CD14-positive monocyte (primary cell): ENCODE measurements at places on chromosomes 12 and 14.

DNA sequence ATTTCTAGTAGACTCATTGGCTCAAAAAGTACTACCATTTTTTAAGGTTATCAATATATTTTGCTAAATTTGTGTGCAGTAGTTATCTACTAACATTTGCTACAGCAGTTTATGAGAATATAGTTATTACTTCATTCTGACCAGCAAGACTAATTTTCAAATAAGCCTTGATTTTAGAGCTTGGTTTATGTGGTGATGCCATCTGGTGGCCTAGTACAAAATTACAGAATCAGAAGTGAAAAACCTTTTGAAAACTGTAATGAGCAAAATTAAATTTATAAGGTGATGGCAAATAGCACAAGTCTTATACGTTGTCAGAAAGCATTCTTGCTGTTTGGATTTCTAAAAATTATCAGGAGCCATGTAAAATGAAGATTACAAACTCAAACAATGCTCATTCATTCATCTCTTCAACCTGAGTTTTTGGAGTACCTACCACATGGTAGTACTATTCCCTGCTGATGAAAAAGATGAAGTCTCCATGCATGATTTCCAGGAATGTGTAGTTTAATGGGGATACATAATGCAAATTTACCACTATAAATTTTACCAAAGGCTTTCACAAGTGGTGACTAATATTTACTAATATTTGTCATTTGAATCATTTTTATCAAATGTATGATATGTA lies 51.0 kb downstream of the MAGOHB start:
- H3K27ac ChIP-seq = no peak overlapping the region
- DNase-seq = peak; percentile 44
- no peaks in the 10 kb centered on the region for H3K36me3 ChIP-seq
- H3K27me3 ChIP-seq = no peaks in the 10 kb centered on the region

GRCh38 chr14:95887351-95887750 lies 10.7 kb downstream of the TUNAR start:
- H3K4me1 ChIP-seq = no peaks in the 10 kb centered on the region
- no peak for DNase-seq
- H3K27me3 ChIP-seq = no peaks in the 10 kb centered on the region
- no peak overlapping the region for H3K27ac ChIP-seq
- no peak overlapping the region for H3K4me3 ChIP-seq

GRCh38 chr14:100421756-100422470 lies 98.8 kb downstream of the SLC25A47 start:
- peaks cover 15% of the 10 kb centered on the region for H3K4me1 ChIP-seq
- no peak overlapping the region for H3K27ac ChIP-seq
- H3K4me3 ChIP-seq = no peak overlapping the region
- H3K27me3 ChIP-seq = no peaks in the 10 kb centered on the region
- H3K36me3 ChIP-seq = no peaks in the 10 kb centered on the region

DNA sequence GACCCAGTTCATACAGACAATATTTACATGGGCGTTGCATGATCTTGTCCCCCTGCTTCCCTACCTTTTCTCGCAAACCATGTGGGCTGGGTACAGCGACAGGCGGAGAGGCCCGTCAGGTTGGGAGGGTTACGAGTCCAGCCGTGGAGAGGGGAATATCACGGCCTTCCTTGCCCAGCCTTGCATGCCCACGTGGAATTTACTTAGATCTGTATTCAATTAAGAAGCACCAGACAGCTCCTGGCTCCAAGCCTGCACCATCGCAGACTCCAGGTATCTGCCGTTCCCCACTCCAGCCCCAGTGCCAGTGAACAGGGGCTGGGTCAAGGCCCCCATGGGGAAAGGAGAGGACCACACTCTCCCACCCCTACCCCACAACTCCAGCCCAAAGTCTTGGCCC lies 29.8 kb downstream of the BCL11B start:
- H3K36me3 ChIP-seq = no peaks in the 10 kb centered on the region
- H3K4me1 ChIP-seq = no peaks in the 10 kb centered on the region
- DNase-seq = no peak
- H3K27me3 ChIP-seq = peaks cover 62% of the 10 kb centered on the region
- H3K4me3 ChIP-seq = no peak overlapping the region

DNA sequence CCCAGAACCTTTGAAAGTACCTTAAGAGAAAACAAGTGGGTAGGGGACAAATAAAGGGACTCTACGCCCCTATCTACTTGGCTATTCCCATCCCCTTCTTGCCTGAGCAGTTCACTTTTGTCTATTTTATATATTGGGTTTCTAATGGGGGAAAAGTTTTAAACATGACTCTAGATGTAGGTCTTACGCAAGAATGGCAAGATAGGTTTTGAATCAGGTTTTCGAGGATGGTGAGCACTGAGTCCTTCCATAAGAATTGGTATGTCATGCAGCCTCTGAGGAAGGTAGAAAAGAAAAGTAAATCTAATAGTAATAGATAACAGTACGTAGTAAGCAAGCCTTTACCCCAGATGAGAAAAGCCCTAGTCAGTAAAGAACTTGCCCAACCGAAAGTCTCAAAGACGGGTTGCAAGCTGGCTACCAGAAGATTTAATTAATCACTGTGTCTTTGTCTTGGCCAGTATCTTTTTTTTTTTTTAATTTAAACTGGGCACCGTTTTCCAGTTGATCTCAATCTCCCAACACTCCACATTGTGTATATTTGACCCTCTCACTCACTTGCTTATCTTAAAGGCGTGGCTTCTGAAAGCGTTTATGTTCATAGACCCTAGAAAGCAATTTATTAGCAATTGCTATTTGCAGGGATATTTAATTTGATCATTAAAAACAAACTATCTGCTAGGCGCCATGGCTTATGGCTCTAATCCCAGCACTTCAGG lies 86.6 kb upstream of the TMEM263 start:
- H3K4me3 ChIP-seq = no peak overlapping the region
- H3K4me1 ChIP-seq = peaks cover 8% of the 10 kb centered on the region
- DNase-seq = no peak
- peaks cover 16% of the 10 kb centered on the region for H3K27me3 ChIP-seq
- no peak overlapping the region for H3K27ac ChIP-seq

- no peak for DNase-seq
- H3K27me3 ChIP-seq = no peaks in the 10 kb centered on the region
- H3K4me3 ChIP-seq = no peak overlapping the region
- no peaks in the 10 kb centered on the region for H3K36me3 ChIP-seq
Measured at GRCh38 chr14:63773504-63773903, 45.6 kb upstream of the SGPP1 start.
